NCI-H526 (cell line): ENCODE measurements at places on chromosomes 7 and 10.

- DNase-seq, result no peak
These were observed 89.3 kb downstream of the MKI67 start for GRCh38 chr10:128036746-128037543.

DNA sequence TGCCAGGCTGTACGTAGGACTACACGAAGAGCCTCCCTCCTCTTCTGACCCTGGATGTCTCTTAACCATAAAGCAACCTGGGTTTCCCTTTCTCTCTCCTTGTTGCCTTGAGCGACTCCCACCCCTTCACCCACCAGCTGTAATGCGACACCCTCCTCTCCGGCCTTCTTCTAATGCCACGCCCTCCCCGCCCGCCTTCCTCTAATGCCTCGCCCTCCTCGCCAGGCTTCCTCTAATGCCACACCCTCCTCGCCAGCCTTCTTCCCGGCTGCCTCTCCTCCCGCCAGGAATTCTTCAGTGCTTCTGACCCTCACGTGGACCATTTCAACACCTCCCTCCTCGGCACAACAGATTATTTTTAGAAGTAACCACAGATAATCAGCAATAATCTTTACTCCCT lies 348.5 kb upstream of the SHH start:
- peak; percentile 40 for DNase-seq

DNA sequence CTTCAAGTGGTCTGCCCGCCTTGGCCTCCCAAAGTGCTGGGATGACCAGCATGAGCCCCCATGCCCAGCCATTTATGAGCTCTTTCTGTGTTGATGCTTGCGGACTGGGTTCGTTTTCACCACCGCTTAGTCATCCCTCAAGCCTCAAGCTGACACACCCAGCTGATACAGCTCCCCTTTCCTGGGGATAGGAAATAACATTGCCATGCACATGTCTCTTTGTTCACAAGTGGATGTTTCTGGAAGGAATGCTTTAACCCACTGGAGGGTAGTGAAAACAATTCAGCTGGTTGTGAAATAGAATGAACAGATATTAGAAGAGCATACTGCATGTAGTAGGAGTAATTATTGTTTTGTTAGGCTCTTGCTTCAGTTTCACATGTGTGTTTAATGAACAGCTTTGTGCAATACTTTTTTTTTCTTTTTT lies 8.5 kb upstream of the METTL27 start:
- no peak for DNase-seq

- no peak for DNase-seq
These were observed 179.0 kb downstream of the PRPF18 start for GRCh38 chr10:13765641-13766341.

DNA sequence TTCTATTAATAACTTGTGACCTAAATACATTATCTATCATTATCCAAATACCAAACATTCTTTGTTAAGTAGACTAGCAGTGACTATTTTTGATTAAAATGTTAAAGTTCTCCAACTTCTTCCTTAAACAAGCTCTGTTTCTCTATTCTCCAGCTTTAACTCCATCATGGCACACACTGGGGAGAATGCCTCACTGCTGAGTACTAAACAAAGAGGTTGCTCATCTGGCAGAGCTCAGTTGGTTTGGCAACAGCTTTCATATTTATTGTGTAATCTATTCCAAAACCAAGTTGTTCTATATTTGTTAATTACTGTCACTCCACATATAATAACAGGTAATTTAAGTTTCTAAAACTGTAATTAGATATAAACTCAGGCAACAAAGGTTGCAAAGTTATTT lies 89.6 kb downstream of the USP6NL start:
- DNase-seq, result no peak

- no peak for DNase-seq
These were observed 102.3 kb upstream of the BTBD16 start for GRCh38 chr10:122168598-122169394.

DNA sequence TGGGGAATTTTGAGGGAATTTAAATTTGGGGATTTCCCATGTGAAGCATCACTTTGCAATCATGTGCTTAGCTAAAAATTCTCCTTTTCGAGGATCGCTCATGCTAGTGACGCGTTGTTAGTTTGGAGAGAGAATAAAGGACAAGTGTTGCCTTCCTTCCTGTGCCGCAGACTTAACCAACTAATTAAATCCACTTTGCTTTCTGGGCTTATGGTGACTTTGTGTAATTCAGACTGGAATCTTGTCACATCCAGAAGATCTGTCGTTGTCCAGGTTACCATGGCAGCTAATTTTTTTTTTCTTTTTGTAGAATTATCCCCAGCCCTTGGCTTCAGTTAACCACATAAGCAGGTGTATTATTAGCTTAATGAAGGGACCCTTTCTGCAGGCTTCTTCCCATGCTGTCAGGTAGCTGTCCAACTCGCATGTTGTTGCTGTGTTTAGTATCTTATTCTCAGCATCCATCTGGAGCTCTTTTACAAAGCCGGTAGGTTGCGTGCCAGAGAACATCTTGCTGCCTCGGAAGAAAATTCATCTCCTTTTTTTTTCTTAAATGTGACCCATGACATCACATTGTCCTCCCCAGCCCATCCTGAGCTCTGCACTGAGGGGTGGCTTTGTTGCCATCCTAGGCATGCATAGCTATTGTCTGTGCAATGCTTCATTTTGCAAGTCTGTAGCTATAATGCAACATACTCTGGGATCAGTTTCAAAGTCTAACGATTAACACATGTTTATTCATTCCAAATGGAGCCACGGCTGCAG lies 47.2 kb upstream of the NRP1 start:
- no peak for DNase-seq

DNA sequence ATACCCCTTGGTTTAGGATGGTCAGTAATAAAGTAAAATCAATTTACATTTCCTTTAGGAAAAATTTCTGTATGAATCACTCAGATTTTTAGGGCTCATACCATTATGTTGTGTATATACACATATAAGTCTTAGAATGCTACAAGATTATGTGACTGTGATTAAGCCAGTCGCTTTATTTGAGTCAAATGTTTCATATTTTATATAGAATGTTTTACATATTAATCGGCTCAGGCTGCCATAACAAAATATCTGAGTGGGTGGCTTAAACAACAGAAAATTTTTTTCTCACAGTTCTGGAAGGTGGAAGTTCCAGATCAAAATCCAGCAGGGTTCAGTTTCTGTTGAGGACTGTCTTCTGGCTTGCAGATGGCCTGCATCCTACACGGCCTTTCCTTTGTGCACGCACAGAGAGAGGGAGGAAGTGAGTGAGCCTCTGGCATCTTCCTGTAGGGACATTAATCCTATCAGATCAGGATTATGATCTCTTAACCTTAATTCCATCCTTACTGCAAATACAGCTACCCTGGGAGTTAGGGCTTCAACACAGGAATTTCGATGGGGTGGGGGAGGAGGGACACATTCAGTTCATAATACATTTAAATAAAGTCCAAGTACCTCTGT lies 198.0 kb downstream of the PHF14 start:
- no peak for DNase-seq

DNA sequence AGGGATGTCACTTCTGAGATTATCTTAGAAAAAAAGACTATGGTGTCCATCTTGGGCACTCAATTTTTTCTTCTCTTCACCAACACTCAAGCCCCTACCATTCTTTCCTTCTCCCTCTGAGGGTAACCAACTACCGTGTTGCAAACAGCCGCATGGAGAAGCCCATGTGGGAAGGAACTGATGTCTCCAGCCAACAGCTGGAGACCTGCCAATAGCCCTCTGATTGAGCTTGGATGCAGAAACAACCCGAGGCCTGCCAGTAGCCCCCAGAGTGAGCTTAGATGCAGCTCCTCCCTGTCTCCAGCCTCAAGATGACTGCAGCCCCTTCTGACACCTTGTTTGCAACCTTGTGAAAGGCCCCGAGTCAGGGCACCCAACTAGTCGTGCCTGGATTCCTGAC lies 36.4 kb upstream of the CHCHD3 start:
- DNase-seq, result no peak

DNA sequence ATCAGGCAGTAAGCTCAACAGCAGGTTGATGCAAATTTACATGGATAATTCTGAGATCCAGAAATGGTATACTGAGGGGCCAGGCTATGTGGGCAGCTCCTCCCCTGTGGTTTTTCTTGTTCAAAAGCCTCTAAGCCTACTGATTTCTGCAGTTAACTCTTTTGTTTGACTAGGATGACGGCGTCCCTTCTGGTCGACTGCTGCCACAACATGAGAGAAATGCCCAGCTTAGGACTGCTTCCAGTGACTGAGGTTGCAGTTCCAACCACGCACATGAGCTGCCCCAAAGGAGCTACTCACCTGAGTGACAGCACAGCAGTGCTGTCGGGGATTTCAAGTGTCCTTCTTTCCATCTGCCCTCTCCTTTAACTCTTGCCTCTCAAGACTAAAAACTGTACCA lies 973.0 kb upstream of the GHITM start:
- DNase-seq, result no peak

GRCh38 chr10:111598433-111599059 lies 521.7 kb downstream of the ADRA2A start:
- DNase-seq, result peak; percentile 50

DNA sequence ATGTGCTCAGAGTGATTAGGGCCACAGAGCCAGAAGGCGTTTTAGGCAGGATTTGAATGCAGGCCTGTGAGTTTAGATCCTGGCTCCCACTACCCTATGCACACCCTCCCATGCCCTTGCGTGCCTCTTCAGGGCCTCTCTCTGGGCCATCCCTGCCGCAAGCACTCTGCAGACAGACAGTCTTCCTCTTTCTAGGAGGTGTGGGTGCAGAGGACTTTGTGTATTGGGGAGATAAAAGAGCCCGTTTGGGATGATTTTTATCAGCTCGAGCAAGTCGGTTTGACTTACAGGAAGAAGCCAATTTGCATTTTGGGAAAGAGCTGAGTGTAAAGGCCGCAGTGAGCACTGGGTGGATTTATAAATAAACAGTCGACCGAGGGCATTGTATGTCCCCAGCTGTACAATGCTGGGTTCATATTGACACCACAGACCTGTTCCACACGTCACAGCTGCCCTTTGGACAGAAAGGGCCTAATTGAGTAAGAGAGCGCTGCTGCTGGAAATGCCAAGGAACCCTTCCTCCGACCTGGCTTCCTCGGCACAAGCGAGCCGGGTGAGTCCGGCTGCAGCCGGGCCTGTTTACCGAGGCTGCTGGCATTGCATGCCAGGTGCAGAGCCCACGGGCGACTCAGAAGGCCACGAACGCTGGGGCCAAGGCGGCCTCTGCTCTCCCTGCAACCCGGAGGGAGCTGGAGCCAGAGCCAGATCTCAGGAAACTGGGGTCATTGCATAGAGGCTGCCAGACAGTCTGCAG lies 25.1 kb downstream of the ZMIZ1 start:
- peak; percentile 72 for DNase-seq

DNA sequence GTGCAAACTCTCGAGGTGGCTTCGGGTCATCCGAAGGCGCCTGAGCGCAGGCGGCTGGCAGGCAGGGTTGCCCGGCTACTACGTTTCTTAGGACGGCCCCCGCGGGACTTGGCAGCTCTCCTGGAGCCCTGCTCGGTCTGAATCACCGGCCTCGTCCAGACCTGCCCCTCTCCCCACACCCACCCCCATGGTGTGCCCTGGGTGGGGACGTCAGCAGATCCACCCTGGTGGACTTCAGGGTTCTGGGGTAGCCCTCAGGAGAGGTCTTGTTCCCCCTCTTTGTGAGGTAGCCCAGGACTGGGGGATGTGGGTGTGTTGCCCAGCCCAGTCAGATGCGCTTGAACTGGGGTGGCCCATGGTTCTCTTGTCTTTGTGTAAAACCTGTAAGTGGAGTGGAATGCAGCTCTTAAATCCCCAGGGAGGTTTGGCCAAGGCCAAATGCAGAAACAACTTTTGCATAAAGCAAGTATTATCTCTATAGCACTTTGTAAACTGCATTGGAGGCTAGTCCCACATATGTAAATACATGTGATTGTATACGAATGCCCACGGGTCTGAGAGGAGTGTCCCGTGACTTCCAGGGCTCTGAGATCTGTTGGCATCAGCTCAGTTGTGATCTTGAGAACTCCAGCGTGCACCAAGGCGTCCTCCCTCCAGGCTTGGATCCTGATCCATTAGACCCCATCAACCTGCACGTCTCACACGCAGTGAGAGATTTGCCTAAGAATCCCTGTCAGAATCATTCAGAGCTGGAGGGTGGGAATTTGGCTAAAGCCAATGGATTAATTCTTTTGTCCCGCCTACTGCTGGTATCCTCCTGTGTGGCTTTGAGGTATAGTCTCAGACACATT lies 1.8 kb downstream of the PFKFB3 start:
- DNase-seq, result peak; percentile 75

GRCh38 chr10:81019029-81019890 lies 481.6 kb downstream of the SH2D4B start:
- DNase-seq, result peak; percentile 1
